ENCODE measurements at places on chromosomes 1 and 21.
A peak's percentile ranks its signal among the peaks of the same experiment; 100 is the strongest.

- no peak for DNase-seq
Measured at GRCh38 chr1:178724376-178724727, 692 bp upstream of the RALGPS2 start.

- no peak for DNase-seq
Measured at GRCh38 chr1:109634771-109635750, 15.4 kb downstream of the AMPD2 start.

- DNase-seq: no peak
Measured at GRCh38 chr1:82032068-82032467, 231.3 kb downstream of the ADGRL2 start.

DNA sequence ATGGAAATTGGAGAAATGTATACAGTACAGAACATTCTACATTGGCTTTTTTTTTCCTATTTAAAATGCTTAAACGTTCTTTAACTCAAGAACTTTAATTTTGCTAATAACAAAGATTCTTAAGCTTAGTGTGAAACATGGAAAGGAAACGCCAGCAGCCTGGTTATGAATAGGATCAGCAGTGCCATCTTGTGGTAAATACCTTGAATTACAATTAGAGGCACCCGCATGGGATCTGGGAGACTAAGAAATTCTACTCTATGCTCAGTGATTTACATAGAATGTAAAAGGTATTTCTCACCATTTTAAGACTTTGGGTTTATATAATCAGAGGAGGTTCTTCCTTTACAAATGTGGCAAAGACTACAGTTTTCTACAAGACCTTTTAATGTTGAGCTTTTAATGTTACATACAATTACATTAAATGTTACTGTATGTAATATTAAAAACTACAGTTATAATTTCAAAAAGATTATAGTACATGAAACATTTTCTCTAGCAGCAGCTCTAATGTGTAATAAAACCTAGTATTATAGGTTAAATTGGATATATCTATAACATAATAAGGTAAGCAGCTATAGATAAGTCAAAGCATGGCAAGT is 32.1 kb upstream of the APOBEC4 start:
- no peak for DNase-seq

DNA sequence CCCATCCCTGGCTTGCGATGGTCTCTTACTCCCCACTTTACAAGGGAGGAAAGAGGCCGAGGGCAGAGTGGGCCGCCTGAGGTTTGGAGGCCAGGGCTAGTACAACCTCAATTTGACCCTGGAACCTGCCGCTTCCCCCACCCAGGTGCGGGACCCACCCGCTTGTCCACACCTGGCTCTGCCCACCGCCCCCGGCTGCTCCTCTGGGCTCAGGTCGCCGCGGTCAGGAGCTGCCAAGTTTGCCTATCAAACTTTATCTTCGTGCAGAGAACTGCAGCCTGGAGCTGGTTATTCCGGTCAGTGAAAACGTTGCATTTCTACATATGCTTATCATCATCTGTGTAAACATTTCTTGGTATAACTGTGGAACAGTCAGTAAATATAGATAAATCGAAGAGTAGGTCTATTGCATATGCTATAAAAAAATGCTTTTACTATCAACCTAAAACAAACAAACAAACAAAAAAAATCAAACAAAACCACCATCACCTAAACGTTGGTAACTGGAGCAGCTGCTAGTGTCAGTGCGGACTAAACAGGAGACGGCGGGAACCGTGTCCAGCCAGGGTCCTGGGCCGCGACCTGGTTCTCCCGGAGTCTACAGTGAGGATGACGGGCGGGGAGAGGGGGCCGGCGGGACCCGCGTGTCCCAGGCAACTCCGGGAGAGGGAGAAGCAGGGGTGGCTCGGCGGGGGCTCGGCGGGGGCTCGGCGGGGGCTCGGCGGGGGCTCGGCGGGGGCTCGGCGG is 906 bp upstream of the ADARB1 start:
- DNase-seq: peak; percentile 15

DNA sequence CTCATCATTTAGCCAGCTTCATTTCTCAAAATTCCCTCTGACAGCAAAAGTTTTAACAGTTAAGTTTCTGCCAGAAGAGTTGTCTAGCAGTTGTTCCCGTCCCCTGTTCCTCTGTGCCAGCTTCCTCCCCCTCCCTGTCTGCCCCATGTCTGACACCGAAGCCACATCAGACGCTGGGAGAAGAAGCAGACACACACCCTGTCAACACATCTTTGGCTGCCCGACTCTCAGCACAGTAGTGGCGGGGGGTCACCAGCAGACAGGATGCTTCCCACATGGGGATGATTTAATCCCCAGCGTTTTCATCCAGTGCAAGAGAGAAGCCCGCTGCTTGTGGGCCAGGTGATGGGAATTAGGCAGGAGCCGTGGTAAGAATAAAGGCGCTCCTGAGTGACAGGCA is 379.4 kb upstream of the RUNX1 start:
- DNase-seq: no peak

- no peak for DNase-seq
Measured at GRCh38 chr21:44836666-44837471, 19.0 kb upstream of the SUMO3 start.

DNA sequence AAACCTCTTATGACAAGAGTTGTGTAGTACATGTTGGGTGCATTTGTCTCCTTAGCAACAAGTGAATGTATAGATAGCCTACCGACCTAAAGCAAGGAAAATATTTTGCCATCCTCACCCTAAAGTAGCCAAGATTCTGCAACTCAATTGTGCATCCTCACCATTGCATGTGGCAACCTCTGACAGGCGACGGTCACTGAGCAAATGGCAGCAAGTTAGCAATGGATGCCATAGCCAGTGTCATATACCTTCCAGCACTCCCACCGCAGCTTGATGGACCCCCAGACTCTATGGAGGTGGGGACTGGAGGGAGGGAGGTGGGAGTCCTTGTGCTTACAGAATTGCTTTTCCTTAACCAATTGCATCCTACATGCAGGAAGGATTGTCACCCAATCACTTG is 17.0 kb downstream of the PROX1 start:
- no peak for DNase-seq

DNA sequence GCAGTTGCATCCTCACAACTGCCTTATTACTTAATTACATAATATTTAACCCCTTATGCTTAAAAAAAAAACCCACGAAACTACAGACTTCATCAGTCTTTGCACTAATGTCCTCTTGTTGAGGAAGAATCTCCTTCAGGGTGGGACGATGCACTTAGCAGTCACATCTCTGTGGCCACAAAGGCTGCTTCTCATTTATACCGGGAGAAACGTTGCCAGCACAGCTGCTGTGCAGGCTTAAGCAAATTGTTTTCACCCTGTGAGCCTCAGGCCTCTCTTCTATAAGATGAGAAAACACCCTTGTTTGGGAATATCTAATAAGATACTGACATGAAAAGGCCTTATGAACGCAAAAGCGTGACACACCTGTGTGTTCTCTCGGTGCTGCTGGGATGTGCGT is 2.9 kb upstream of the OBSCN start:
- DNase-seq: no peak

GRCh38 chr1:63322114-63322943 is at the start of gene FOXD3:
Gene FOXD3 (plus strand): TSS chr1:63322567. CDS start chr1:63323059, 492 bp downstream.
- DNase-seq: no peak

DNA sequence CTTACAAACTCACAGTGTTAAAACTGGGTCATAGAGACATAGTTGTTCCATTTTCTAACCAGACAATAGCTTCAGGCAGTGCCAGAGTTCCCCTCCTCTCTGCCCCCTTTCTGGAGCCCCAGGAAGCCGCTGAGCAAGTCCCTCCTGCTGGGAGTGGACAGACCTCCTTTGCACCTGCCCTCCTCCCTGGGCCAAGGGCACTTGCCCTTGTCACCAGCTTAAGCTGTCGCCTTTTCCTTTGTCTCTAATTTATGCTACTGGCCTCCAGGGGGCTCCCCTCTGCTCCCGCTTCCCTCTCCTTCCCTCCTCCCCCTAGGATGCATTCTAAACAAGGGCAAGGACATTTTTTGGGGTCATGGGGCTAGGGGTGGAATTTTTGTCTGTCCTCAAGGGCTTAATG is 182.4 kb downstream of the MIS18A start:
- DNase-seq: no peak

DNA sequence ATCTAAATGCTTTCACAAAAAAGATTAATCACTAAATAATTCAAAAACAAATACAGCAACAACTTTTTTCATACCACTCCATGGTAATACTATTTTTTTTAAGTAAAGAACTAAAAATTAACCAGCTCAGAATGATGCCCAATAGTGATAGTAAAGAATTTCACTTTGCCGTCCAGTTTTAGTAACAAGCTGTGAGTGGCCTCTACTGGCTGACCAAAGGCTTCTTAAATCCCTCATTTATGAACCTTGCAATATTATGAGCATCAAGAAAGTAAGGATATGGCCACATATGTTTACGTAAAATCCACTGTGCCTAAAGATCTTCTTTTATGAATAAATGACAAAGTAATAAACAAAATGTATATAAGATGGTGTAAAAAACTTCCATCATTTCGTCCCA is 108.6 kb downstream of the GPATCH2 start:
- DNase-seq: no peak

GRCh38 chr1:173269490-173270230 is 62.5 kb upstream of the TNFSF4 start:
- no peak for DNase-seq

- DNase-seq: no peak
Measured at GRCh38 chr1:8698012-8698630, 119.3 kb downstream of the RERE start.

DNA sequence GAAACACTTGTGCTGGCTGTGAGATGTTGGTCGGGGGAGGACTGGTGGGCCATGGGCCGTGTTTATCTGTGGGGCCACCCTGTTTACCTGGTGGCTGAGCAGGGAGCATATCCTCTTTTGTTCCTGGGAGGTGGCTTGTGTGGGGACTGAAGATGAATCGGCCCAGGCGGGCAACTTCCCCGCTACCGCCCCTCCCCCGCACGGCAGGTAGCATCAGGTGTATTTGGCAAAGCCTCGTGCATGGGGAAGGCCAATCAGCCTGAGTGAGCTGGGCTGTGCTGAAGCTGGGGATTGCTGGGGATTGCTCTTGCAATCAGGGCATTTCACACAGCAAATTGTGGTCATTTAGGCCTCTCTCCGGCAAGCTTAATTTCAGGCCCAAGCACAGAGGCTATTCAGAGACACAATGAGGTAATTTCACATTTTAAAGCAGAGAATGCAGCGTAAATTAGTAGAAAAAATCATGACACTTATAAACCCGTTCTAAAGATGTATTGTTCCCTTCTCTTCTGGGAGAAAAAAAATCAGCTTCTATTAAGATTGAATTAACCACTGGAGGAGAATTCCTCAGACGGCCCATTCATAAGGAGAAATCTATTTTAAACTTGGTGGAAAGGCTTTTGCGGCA is 197.7 kb upstream of the POU3F1 start:
- DNase-seq: peak; percentile 62

GRCh38 chr1:51853360-51853759 is 25.2 kb downstream of the NRDC start:
- no peak for DNase-seq

DNA sequence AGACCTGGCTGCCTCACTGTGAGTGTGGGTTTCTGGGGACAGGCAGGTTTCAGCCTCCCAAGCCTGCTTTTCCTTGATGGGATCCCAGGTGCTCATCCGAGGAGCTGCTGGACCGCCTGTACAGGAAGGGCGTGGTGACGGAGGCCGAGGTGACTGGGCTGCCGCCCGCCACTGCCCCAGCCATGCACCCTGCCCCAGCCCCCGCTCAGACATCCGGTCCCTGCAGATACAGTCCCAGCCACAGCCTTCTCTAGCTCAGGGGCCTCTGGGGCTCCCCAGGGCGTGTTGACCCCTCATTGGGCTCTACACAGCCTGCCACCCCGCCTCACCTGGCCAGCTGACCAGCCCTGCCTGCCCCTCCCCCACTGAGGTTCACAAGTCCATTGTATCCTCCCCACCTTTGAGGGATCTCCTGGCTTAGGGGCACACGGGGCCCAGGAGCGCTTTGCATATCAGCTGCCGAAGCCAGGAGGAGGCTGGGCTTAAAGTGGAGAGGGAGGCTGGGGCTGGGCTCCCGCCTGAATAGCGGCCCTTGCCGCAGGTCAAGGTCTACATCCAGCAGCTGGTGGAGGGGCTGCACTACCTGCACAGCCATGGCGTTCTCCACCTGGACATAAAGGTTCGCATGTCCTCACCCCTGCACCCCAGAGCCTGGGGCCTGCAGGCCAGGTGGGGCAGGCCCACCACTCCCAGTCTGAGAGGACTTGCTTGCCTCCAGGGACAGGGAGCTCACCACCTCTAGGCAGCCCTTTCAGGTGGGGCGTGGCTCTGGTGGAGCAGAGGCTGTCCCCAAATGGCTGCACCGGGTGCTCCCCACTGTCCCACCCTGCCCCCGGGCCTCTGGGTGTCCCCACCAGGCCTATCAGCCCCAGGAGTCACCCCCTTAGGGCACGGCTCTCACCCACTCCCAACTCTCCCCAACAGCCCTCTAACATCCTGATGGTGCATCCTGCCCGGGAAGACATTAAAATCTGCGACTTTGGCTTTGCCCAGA is 38.5 kb downstream of the TRIM11 start:
- no peak for DNase-seq

- DNase-seq: peak; percentile 67
Measured at GRCh38 chr1:168608796-168609715, 32.7 kb downstream of the XCL1 start.

GRCh38 chr1:208748387-208749165 is 504.4 kb upstream of the PLXNA2 start:
- DNase-seq: no peak

DNA sequence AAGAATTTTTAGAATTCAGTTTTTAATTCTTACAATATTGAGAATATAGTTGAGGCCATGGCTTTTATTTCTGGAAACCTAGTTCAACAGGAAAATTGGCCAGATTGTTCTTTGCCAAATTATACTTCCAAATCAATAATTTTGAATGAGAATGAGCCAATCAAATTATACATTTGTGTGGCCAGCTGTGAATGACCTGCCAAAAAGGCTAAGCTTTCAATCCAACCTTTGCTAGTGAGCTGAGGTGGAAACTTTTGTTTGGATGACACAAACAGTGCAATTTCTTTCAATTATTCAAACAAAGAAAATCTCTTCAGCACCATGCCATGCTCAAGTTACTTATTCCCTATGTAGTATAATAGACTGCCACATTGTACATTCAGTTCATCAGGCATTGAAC is 167.8 kb downstream of the PATJ start:
- no peak for DNase-seq

DNA sequence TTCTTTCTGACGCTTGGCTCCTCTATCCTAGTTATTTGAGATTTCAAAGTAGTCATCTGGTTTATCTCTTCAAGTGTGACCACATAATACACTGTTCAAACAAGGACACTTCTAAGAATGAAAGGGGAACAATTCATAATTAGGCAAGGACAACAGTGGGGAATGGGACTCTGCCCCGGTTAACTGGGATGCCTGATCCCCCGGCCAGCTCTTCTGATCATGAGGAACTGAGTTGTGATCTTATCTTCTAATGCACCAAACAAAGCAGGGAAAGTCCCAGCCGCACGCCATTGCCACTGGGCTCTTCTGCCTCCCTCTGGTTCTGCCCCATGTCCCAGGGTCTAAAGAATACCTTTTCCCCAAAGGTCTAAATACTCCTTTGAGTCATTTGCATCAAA is 158.2 kb upstream of the IRF2BP2 start:
- DNase-seq: no peak
